ENCODE measurements at places on chromosomes 5 and 9. TPM values are rescaled to one million over a fixed set of nuclear protein-coding genes. Genes with fewer than 3 reads are reported as not detected.

DNA sequence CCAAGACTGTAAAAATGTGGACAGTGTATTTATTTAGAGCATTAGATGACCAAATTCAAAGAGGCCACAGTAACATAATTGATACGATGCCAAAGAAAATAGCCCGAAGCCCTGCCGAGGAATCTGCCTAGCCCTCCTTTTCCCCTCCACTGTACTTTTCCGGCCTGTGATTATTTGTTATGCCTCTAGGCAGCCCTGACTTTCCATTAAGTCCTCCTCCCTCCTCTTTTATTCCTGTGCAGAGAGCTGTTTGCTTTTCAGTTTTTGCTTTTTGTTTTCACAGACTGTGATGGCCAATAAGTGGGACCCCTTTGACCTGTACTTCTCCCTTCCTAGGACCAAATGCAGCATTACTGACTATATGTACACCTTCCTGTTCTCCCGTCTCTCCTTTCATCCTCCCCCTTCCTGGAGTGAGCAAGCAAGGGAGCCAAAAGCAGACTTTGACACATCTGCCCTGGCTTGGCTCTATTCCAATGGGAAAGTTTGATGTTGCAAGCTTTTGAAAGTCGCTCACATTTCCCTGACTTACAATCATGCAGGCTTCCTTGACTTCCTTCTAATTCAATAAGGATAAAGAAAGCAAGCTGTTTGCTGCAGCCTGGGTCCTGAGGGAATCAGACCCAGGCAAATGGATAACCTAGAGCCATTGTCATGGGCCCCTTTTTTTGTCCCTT lies 76.1 kb downstream of the NREP start:
- no peak overlapping the region for H3K4me3 ChIP-seq
- H3K4me1 ChIP-seq: no peaks in the 10 kb centered on the region
- no peaks in the 10 kb centered on the region for H3K36me3 ChIP-seq
- H3K27me3 ChIP-seq: no peaks in the 10 kb centered on the region
- no peak overlapping the region for H3K27ac ChIP-seq

GRCh38 chr5:6744841-6745705 lies 31.8 kb downstream of the TENT4A start:
- peaks cover 80% of the 10 kb centered on the region for H3K36me3 ChIP-seq
- no peaks in the 10 kb centered on the region for H3K27me3 ChIP-seq
- H3K4me1 ChIP-seq: no peaks in the 10 kb centered on the region
- no peak overlapping the region for H3K4me3 ChIP-seq
- H3K27ac ChIP-seq: no peak overlapping the region
- no peak for DNase-seq

DNA sequence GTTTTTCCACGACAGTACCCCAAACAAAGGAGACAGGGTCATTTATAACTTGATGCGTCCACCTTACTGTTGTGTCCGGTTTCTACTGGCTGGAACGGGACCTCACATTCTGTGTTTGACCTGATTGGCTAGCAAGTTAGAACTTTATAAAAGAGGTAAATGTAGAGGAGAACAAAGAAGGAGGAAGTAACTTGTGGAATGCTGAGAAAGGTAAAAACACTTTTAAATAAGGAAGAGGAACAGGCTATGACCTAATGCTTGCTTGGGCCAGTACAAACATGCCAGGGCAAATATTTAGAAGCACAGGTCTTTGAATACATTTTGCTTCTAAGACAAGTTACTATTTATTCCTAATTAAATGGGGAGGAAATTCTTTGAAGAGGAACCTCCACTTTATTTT lies 251.6 kb downstream of the KIAA0825 start:
- DNase-seq: no peak
- no peak overlapping the region for H3K4me3 ChIP-seq
- no peaks in the 10 kb centered on the region for H3K36me3 ChIP-seq
- H3K27me3 ChIP-seq: no peaks in the 10 kb centered on the region
- H3K27ac ChIP-seq: no peak overlapping the region
- no peaks in the 10 kb centered on the region for H3K4me1 ChIP-seq

Gene FOXD1
- total RNA-seq: not detected

DNA sequence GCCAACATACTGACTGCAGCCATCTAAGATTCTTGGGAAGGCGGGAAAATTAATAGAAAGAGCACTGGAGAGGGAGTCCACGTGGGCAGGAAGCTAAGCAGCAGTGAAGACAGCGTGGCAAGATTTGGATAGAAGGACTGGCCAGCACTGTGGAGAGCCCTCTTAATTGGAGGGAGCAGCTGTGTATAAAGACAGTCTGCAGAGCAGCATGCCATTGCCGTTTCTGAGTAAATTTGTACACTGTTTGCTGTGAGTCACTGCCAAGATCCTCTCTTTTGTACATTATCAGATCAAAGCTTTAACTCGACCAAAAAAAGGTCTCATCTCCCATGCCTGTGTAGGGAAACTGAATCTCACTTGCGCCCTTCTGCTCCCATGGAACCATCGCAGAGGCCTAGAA lies 45.3 kb downstream of the INSYN2B start:
- no peak overlapping the region for H3K4me3 ChIP-seq
- no peak for DNase-seq
- H3K4me1 ChIP-seq: peaks cover 16% of the 10 kb centered on the region
- no peak overlapping the region for H3K27ac ChIP-seq
- peaks cover 31% of the 10 kb centered on the region for H3K36me3 ChIP-seq
- no peaks in the 10 kb centered on the region for H3K27me3 ChIP-seq

DNA sequence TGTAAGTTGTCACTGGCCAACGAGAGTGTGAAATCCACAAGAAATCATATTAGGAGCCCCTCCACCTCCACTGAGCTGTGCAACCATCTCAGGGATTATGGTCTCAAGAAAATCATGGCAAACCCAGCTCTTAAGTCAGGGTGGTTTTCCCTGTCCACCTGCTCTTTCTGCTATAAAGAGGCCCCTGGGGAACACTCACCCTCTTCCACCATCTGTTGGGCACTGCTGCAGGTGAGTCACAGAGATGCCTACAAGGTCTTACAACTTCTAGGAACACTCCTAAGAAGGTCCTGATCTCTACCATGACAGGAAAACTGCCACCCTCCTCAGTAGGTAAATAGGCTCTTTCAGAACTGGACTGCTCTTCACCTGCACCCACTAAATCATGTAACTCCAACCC lies 61.8 kb downstream of the DRD1 start:
- no peaks in the 10 kb centered on the region for H3K4me1 ChIP-seq
- no peaks in the 10 kb centered on the region for H3K36me3 ChIP-seq
- no peak for DNase-seq
- no peak overlapping the region for H3K4me3 ChIP-seq
- H3K27ac ChIP-seq: no peak overlapping the region
- peaks cover 5% of the 10 kb centered on the region for H3K27me3 ChIP-seq

- no peaks in the 10 kb centered on the region for H3K36me3 ChIP-seq
- no peak for DNase-seq
- H3K27me3 ChIP-seq: no peaks in the 10 kb centered on the region
- H3K4me3 ChIP-seq: no peak overlapping the region
Observed at GRCh38 chr9:138080979-138081378, 203.4 kb downstream of the CACNA1B start.

- peak overlapping the region; percentile 6 for H3K4me3 ChIP-seq
- H3K4me1 ChIP-seq: peaks cover 9% of the 10 kb centered on the region
- H3K27ac ChIP-seq: no peak overlapping the region
Observed at GRCh38 chr5:56413546-56413945, 180.4 kb upstream of the ANKRD55 start.

DNA sequence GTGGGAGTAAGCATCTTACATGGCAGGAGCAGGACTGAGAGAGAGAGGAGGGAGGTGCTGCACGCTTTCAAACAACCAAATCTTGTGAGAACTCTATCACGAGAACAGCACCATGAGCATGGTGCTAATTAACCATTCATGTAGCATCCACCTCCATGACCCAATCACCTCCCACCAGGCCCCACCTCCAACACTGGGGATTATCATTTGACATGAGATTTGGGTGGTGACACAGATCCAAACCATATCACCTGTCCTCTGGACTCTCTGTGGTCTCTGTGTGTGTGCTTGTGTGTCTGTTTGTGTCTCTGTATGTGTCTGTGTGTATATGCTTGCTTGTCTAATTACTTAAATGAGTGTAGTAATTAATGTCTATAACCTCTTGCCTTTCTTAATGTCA lies 31.1 kb downstream of the SEC61B start:
- no peak overlapping the region for H3K27ac ChIP-seq
- no peaks in the 10 kb centered on the region for H3K27me3 ChIP-seq
- peak overlapping the region; percentile 5 for H3K4me3 ChIP-seq
- DNase-seq: no peak

Gene CORO2A
- 27.0 TPM for total RNA-seq

Gene PCDHGA1
- total RNA-seq: 0.10 TPM

Gene NPDC1
- 106 TPM for total RNA-seq

DNA sequence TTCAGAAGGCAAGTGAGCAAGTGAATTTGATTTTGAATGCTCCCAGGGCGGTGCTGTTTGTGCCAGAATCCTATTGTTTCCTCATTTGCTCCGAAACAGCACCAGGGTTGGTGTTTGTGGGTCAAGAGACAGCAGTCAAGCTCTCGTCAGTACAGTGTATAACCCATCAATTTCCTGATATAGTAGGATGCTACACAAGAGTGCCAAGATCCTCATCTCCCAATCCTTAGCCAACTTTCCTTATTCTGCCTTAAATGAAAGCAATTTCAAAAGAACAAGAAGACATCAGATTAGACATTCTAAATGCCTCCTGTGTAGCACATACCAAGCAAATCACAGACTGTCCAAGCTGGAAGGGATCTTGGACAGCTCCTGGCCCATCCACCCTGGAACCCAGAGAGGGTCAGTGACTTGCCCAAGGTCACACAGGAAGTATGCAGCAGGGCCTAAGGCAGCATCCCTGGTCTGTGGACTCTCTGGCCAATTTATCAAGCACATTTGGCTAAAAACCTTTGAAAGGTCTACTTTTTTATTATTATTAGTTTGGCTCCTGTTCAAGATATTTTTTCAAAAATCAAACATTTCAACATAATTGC lies 4.5 kb downstream of the WHRN start:
- no peak overlapping the region for H3K4me3 ChIP-seq
- no peaks in the 10 kb centered on the region for H3K27me3 ChIP-seq
- DNase-seq: no peak

GRCh38 chr5:122286541-122286940 lies 25.5 kb upstream of the SNCAIP start:
- H3K27ac ChIP-seq: no peak overlapping the region
- H3K27me3 ChIP-seq: no peaks in the 10 kb centered on the region
- H3K36me3 ChIP-seq: no peaks in the 10 kb centered on the region
- no peaks in the 10 kb centered on the region for H3K4me1 ChIP-seq

Gene TRPM6
- 0.17 TPM for total RNA-seq

Gene DMGDH
- total RNA-seq: 1.2 TPM

GRCh38 chr9:91659529-91660495 lies 236.2 kb upstream of the NFIL3 start:
- no peaks in the 10 kb centered on the region for H3K4me1 ChIP-seq
- H3K4me3 ChIP-seq: no peak overlapping the region
- no peaks in the 10 kb centered on the region for H3K36me3 ChIP-seq
- no peaks in the 10 kb centered on the region for H3K27me3 ChIP-seq

Gene FOXD4L5
- total RNA-seq: not detected

GRCh38 chr5:125357660-125358059 lies 611.2 kb upstream of the ZNF608 start:
- H3K27ac ChIP-seq: no peak overlapping the region
- H3K4me3 ChIP-seq: no peak overlapping the region
- no peaks in the 10 kb centered on the region for H3K4me1 ChIP-seq
- no peaks in the 10 kb centered on the region for H3K27me3 ChIP-seq

GRCh38 chr5:174925586-174925985 lies 201.2 kb downstream of the MSX2 start:
- H3K27me3 ChIP-seq: no peaks in the 10 kb centered on the region
- no peak for DNase-seq
- no peak overlapping the region for H3K27ac ChIP-seq
- no peaks in the 10 kb centered on the region for H3K36me3 ChIP-seq
- H3K4me1 ChIP-seq: no peaks in the 10 kb centered on the region

GRCh38 chr5:34015120-34015822 lies 7.4 kb upstream of the AMACR start:
- no peak overlapping the region for H3K4me3 ChIP-seq
- no peak for DNase-seq
- H3K4me1 ChIP-seq: no peaks in the 10 kb centered on the region
- H3K27ac ChIP-seq: no peak overlapping the region

Gene SUSD3
- 68.7 TPM for total RNA-seq

- H3K36me3 ChIP-seq: no peaks in the 10 kb centered on the region
- no peak overlapping the region for H3K4me3 ChIP-seq
- no peaks in the 10 kb centered on the region for H3K4me1 ChIP-seq
- DNase-seq: no peak
Observed at GRCh38 chr9:99319048-99319447, 97.0 kb downstream of the SEC61B start.

- no peaks in the 10 kb centered on the region for H3K36me3 ChIP-seq
- H3K4me1 ChIP-seq: no peaks in the 10 kb centered on the region
- no peaks in the 10 kb centered on the region for H3K27me3 ChIP-seq
- no peak for DNase-seq
Observed at GRCh38 chr5:110031402-110032140, 341.8 kb downstream of the MAN2A1 start.

Gene IFNK
- total RNA-seq: not detected

Gene IFNA2
- total RNA-seq: not detected

DNA sequence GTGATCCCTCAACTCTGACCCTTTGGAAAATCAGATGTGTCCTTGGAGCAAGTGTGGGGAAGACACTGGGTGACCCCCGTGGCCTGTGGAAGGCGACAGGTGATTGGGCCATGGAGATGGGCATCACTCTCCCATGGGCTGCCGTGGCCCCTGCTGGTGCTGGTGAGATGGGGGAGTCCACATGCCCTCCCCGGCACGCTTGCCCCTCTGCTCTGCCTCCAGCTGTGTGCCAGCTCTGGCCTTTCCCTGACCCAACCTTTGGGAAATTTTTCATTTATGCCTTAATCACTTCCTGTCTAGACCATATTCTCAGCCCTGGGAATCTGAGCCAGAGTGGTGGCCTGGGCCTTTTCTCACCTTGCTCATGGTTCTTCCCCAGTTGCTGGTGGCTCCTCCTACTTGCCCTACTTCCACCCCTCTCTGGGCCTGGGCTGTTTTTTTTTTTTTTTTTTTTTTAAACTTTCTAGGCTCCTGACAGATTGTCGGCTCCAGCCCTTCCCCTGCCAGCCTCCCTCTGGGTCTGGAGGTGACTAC lies 56.6 kb downstream of the RGS3 start:
- peak; percentile 26 for DNase-seq
- peak overlapping the region; percentile 76 for H3K4me3 ChIP-seq
- no peaks in the 10 kb centered on the region for H3K27me3 ChIP-seq
- H3K36me3 ChIP-seq: peaks cover 4% of the 10 kb centered on the region

Gene NUDT12
- not detected for total RNA-seq

All from CD4-positive, CD25-positive, alpha-beta regulatory T cell (primary cell).